ENCODE measurements at places on chromosomes 3 and 15. TPM values are rescaled to one million over a fixed set of nuclear protein-coding genes. Genes with fewer than 3 reads are reported as not detected.

DNA sequence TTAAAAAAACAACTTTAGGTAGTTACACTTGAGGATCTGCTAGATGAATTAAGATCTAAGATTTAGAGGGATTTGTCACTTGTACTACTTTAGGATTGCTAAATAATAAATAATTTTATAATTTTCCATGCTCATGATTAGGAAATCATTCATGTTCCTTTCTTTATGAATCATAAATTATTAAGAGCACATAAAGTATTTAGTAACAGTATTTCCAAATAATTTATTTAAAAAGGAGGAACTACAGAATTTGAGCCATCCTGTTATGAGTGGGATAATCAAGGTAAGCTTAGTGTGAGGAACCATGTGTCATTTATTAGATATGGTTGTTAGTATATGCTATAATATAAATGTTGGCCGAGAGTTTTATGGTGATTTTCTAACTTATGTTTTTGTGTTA, 37.5 kb upstream of the C3orf38 start:
- no peak for DNase-seq

- DNase-seq = no peak
Measured at GRCh38 chr3:59262076-59262498, 212.3 kb upstream of the CFAP20DC start.

- no peak for DNase-seq
Measured at GRCh38 chr3:65436580-65436979, 602.1 kb downstream of the MAGI1 start.

- DNase-seq = no peak
Measured at GRCh38 chr15:89693091-89693490, 2.5 kb downstream of the WDR93 start.

The TUSC2 gene
- total RNA-seq = 18.0 TPM

GRCh38 chr15:95615436-95615835, 715.1 kb upstream of the NR2F2 start:
- no peak for DNase-seq

GRCh38 chr3:183906234-183906921, 21.7 kb upstream of the PARL start:
- no peak for DNase-seq

The DZIP1L gene
- total RNA-seq = not detected

DNA sequence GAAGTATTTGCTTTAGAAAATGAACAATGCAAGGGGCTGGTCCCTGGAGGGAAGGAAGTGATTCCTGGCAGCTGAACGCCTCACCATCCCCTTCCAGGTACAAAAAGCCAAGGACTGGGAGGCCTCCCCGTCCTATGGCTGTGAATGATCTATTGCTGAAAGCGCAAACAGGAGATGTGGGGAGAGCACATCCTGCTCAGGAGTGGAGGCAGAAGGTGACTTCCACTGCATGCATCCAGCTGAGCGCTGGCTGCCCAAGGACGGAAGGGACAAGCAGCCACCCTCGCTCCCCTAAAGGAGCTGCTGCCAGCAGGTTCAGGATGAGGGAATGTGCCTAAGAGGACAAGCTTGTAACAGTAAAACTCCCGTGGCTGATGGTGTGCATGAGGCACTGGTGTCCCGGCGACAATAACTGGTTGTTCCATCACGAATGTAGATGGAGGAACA, 41.4 kb downstream of the ABTB1 start:
- no peak for DNase-seq

DNA sequence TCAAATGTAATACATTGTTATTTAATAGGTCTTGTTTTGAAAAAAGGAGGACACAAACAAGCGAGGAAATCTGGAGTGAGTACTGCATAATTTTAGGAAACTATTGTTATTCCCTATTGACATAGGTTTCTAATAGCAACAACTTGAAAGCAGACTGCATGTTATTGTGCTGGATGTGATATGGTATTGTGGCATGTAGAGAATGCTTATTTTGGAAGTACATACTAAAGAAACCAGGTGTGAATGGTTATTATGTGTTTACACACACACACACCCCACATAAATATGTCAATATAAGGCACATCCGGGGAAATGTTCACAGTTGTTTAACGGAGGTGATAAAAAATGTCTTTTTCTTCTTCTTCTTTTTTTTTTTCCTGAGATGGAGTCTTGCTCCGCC, 5.9 kb upstream of the MORF4L1 start:
- DNase-seq = no peak

- no peak for DNase-seq
Measured at GRCh38 chr15:72009222-72009621, 108.7 kb downstream of the MYO9A start.

Data from T-helper 17 cell (primary cell).